ENCODE measurements at places on chromosomes 12 and 14. TPM values are rescaled to one million over a fixed set of nuclear protein-coding genes. Genes with fewer than 3 reads are reported as not detected.
A peak's percentile ranks its signal among the peaks of the same experiment; 100 is the strongest.

DNA sequence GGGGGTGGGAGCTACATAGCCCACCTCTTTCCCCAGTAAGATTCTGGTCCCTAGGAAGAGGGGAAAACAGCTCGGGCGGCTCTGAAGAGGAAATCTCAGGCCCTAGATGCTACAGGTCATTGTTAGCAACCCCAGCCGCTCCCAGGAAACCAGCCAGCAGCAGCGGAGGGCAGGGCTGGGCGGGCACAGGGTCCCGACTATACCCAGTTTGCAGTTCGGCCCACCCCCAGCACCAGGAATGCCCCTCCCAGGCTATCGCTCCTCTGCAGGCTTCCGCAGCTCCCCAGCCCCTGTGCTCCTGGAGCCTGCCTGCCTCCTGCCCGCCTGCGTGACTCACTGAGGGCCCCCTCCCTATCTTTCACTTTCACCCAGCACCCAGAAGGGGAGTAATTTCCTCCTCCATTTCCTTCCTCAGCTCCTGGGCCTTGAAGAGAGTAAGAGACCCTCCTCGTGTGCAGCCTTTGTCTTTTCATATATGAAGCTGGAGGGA lies 27.2 kb upstream of the PNMA1 start:
- peak; percentile 61 for DNase-seq

DNA sequence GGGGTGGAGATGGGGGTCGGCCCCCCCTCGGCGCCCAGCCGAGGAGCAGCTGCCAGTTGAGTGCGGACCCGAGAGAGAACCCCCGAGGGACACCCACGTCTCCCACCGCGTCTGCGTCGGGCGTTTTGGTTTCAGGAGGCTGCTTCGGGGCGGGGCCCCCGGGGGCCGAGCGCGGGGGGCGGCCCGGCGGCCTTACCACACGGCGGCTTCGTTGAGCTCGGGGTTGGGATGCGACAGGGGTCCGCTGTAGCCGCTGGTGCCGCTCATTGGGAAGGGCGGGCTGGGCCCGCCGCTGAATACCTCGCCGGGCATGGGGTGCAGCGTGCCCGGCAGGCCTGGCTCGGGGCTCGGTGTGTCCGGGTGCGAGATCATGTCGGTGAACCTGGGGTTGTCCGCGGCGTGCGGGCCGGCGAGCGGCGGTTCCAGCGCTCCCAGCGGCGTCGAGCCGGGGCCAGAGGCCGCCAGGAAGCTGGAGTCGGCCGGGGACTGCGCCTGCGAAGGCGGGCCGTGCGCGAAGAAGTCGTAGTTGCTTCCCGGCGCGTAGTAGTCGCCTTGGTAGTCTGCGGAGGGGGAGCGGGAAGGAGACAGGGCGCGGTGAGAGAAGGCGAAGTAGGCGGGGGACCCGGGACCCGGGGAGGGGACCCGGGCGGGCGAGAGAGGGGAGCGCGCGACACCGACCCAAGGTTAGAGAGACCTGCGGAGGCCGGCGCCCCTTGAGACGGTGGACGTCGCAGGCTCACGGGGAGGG lies 8.5 kb downstream of the LHX5 start:
- no peak for DNase-seq

DNA sequence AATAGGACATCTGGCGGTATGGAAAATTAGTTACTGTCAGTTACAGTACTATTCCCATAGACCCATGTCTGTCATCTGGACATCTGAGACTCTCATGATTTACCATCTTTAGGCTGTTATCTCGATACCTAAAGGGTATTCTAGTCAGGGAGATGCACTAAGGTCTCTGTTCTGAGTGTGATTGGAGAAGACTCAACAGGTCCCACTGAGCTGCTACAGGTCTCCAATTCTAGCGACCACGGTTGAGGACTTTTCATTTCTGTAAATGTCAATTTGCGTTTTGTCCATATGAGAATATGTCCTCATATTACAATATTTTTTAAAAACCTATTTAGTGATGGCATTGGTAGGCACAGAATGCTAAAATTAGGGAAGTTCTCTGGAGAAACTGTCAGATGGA lies 1160.2 kb downstream of the TMEM121 start:
- no peak for DNase-seq

DNA sequence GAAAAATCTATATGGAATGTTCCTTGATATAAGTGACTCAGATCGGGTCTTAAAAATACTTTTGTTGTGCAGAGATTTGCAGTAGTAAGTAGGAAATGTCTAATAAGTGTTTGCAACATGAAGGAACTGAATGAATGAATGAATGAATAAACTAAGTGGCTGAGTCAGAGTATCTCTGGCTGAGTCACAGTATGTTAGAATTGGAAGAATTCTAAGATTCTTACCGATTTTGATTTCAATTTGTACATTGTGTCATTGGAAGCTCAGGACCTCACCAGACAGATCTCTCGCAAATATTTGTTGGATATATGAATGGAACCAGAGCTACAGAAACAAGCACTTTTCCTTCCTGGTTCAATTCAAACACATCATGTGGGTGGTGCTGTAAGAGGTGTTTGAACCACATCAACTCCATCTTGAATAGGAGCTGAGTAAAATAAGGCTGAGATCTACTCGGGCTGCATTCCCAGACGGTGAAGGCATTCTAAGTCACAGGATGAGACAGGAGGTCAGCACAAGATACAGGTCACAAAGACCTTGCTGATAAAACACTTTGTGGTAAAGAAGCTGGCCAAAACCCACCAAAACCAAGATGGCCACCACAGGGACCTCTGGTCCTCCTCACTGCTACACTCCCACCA lies 123.9 kb upstream of the FOXN3 start:
- no peak for DNase-seq

- no peak for DNase-seq
Observed at GRCh38 chr14:54854181-54854580, 48.4 kb downstream of the GCH1 start.

TMEM63C gene
- total RNA-seq, result 1.6 TPM

GRCh38 chr12:122656298-122656697 lies 46.9 kb downstream of the HCAR2 start:
- DNase-seq, result no peak

GSG1 gene
- not detected for total RNA-seq

POLE gene
- total RNA-seq, result 168 TPM

DNA sequence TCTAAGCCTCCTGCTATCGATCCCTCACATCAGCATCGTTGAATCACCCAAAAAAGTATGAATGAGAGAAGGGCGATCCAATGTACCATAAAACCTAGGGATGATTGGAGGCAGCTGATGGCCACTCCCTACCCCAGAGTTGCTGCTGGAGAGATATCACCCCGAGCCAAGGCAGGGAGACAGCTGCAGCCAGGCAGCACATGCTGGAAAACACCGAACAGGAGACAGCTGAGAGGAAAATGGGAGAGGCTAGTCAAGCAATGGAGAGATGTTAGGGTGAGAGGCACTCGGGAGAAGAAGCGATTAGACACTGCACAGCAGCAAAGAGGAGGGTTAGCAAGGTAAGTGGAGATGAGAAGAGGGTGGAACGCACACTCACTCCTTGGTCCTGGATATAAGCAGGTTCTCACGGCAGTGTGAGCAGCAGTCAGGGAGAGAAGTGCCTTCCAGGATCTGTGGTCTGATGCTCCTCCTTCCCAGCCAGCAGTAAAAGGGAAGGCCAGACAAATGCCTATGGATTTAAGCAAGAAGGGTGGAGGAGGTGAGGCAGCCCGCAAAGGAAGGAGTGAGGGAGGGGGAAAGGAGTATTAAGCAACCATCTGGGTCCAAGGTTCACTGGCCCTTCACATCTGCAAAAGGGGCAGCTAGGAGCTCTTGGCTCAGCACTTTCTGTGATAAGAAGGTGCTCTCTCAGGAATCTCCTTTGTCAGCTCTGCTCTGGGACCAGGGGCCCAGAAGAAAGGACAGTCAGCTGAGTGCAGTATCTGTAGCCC lies at the start of gene SLC7A7:
Gene SLC7A7, minus strand, starts transcription at position 495 of the 773 bp plus-strand sequence. CDS start 2,037 bp downstream, outside the sequence.
- DNase-seq, result no peak

- DNase-seq, result no peak
Observed at GRCh38 chr12:32788405-32788804, 32.7 kb upstream of the YARS2 start.

CLEC7A gene
- 0.17 TPM for total RNA-seq

- DNase-seq, result no peak
Observed at GRCh38 chr12:4719821-4720636, at the start of gene GALNT8. Gene GALNT8, plus strand, starts transcription at chr12:4720400. Its CDS starts 278 bp downstream, at chr12:4720678.

DNA sequence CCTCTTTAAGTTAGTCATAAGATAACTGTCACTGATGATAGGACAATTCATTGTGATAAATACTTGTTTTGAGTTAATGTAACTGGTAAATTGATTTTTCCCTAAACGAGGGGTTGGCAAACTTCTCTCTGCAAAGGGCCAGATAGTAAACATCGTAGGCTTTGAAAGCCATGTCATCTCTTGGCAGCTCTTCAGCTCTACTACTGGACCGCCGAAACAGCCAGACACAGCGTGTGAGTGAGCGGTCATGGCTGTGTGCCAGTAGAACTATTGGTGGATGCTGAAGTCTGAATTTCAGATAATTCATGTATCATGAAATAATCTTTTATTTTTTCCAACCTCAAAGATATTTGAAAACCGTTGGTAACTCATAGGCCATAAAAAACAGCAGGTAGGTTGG lies 9.9 kb downstream of the PIWIL1 start:
- no peak for DNase-seq

All from activated T-helper 1 cell treated with anti-CD3 and anti-CD28 coated beads, Interleukin-12 subunit alpha, Interleukin-12 subunit beta, Interleukin-2, Interleukin-4 antibody, amounts not matched to agents 30 ng/mL and 10 ng/mL and 1 ng/mL, durations not matched to agents 14 hours and 24 hours and 36 hours (primary cell).